MM.1S (cell line): ENCODE measurements at places on chromosomes 1 and 21.
A peak's percentile ranks its signal among the peaks of the same experiment; 100 is the strongest.

DNA sequence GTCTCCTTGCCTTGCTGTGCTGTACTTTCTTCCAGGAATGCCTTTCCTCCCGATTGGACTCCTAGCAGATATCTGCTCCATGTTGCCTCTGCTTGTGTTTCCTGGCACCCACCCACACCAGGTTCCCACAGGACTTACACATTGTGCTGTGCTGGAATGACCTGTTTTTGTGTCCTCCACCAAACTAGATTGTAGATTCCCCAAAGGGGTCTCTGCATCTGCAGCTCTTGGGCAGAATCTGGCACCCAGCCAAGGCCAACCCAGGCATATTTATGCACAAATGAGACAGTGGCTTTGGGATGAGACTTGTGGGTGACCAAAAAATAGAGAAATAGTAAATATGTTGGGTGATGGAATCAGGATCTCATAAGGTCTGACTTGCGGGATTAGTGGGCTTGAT is 278.2 kb downstream of the RRAGC start:
- no peak for DNase-seq

DNA sequence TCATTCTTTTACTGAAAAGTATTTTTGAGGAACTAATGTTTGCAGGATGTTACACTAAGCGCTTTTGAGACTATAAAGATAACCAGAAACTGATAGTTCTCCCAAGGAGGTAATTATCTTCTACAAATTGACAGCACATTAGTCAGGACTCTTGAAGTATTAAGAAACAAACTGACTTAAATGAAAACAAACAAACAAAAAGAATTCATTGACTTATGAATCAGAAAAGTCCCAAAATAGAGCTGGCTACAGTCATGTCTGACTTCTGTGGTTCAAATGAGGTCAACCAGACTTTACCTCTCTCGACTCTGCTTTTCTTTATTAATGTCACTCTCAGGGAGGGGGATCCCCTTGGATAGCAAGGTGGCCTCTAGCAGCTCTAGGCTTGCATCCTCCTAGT is 296.8 kb downstream of the TPR start:
- no peak for DNase-seq

- DNase-seq: no peak
Measured at GRCh38 chr1:160494620-160495019, 28.4 kb downstream of the SLAMF6 start.

- no peak for DNase-seq
Measured at GRCh38 chr1:200281201-200281835, 128.5 kb downstream of the ZNF281 start.

DNA sequence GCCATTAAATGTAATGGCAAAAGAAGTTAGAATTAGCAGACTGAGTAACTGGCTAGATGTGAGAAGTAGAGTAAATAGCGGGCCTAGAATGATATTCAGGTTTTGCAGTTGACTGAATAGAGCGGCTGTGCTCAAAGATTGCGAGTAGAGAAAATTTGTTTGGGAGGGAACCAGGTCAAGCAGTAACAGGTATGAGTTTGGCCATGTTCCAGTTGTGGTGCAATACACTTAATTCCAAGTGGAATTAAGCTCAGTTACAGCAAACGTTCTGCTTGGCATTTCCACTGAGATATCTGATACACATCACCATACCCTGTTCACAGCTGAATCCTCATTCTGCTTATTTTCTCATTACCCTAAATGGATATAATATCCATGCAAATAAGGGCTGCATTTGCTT is 1382.9 kb downstream of the MRPL39 start:
- DNase-seq: no peak

DNA sequence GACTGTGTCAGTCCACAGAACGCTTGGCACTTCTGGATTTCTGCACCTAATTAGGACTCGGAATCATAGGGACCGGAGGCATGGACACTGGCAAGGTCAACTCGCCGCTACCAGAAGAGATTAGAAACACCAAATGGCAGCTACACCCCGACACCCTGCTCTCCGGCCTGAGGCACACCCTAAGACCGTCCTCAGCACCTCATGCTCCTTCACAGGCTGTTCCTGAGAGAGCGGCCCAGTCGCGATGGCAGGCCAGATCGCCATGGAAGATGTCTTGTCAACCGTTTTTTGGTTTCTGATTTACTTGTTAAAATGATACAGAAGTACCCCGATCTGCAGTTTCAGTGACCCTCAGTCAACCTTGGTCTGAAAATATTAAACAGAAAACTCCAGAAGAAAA is 46.8 kb downstream of the NPHP4 start:
- no peak for DNase-seq

- DNase-seq: no peak
Measured at GRCh38 chr1:161439280-161440232, 65.7 kb upstream of the FCGR2A start.

DNA sequence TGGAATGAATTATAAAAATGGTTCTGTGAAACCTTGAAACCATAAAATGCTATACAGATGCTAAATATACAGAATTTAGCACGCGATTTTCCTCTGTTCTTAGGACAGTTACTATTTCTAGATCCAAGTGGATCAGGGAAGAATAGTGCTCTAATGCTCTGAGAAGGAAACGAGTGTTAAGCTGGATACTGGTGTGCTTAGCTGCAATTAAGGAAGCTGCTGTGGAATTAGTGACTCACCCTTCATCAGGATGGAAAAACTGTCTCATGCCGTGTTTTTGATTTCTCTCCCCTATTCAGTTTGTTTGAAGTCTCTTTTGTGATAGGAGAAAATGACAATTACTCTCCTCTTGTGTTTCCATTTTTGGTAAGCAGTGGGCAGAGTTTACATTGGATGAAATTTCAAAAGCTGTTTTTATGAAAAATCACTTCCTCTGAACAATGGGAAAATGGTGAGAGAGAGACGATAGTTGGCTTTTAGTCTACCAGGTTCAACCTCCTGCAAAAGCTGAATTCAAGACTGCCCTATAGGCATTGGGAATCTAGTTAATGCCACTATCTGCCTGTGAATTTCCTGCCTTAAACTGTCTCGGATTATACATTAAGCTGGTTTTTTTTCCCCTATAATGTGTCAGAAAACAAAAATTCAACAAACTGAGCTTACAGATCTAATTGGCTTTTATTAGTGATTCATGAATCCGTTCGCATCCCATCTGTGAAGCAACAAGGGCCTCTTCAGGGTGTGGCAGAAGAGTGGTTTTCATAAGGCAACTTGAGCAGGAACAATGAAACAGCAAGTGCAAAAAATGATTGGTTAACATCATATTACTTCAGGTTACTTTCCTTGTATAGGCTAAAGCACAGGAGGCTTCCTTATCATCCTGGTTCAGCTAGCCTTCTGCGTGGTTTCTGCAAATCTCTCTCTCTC is 179.8 kb downstream of the ST6GALNAC3 start:
- no peak for DNase-seq

DNA sequence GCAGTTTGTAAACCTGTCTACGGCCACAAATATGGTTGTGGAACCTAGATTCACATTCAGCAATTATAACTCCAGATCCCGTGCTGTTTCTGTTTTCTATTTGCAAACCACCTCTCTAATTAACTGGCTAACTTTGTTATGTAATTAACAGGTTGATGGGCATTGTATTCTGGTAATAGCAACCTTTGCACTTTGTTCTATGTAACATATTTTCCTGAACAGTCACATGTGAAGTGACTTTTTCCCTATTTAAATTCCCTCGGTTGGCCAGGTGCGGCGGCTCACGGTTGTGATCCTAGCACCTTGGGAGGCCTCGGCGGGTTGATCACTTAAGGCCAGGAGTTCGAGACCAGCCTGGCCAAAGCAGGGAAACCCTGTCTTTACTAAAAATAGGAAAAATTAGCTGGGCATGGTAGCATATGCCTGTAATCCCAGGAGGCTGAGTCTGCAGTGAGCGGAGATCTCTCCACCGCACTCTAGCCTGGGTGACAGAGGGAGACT is 1.4 kb downstream of the ACADM start:
- peak; percentile 17 for DNase-seq

GRCh38 chr1:100703716-100704115 is 15.8 kb upstream of the VCAM1 start:
- no peak for DNase-seq

- DNase-seq: no peak
Measured at GRCh38 chr1:209839875-209840546, 12.2 kb downstream of the UTP25 start.

- DNase-seq: no peak
Measured at GRCh38 chr1:147837129-147837963, 65.2 kb upstream of the GJA8 start.

- DNase-seq: peak; percentile 45
Measured at GRCh38 chr1:198157847-198158725, 1.3 kb downstream of the NEK7 start.

DNA sequence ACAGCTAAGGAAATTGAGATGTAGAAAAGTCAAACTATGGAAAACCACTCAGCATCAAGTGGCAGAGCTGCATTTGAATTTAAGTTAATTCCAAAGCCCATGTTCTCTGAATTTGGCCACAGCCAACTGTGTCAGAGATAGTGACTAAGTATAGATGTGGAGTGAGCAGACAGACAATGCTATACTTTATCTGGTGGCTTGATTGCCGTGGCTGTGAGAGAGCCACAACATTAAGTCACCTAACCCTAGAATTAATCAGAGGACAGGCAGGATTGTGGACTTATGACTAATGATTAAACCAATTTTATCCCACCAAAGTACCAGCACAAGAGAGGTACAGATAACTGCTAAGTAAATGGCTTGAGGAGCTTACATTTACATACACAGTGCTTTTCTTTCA is 209.8 kb downstream of the TPR start:
- DNase-seq: no peak

DNA sequence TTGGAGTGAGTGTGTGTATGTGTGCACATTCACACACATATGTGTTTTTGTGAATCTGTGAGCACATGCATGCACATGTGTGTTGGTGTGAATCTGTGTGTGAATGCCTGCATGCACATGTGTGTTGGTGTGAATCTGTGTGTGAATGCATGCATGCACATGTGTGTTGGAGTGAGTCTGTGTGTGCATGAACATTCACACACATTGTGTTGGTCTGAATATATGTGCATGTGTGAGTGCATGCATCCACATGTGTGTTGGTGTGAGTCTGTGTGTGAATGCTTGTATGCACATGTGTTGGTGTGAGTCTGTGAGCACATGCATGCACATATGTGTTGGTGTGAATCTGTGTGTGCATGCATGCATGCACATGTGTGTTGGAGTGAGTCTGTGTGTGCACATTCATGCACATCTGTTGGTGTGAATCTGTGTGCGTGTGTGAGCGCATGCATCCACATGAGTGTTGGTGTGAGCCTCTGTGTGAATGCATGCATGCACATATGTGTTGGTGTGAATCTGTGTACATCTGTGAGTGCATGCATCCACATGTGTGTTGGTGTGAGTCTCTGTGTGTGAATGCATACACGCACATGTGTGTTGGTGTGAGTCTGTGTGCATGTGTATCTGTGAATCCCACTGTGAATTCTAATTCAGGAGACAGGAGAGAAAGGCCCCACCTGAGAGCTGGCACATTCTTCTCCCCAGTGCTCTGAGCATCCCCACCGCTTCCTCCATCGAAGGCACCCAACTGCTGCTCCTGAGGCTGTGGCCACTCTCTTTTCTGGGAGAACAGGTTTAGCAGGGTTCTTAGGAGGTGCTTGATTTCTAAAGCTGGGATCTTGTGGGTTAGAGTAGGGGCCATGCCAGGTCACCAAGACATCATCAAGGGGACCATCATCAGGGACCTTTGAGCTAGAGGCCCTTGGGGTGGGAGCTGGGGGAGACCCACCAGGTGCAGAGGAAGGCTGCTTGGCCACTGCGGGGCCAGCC is 117.5 kb upstream of the ARHGEF16 start:
- no peak for DNase-seq

- no peak for DNase-seq
Measured at GRCh38 chr1:156629823-156630449, 10.7 kb downstream of the HAPLN2 start.

- DNase-seq: peak; percentile 12
Measured at GRCh38 chr21:37220433-37220980, 46.6 kb downstream of the VPS26C start.

- no peak for DNase-seq
Measured at GRCh38 chr1:78210175-78210574, 164.4 kb downstream of the GIPC2 start.

DNA sequence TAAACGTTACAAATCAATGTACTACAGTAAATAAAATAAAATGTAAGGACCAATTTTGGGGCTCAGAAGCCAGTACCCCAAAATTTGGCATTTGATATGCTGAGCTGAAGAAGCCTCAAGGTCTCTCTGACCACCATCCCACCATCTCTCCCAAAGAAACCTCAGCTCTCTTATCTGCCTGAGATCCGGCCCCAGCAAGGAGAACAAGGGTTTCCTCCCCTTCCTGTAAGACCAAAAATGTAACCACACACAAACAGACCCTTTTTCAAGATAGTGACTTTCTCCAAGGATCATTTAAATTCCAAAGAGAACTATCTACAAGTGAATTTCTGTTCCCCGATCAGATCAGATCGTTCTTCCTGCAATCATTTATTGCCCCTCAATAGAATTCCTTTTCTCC is 68.1 kb upstream of the SLC45A1 start:
- DNase-seq: no peak

DNA sequence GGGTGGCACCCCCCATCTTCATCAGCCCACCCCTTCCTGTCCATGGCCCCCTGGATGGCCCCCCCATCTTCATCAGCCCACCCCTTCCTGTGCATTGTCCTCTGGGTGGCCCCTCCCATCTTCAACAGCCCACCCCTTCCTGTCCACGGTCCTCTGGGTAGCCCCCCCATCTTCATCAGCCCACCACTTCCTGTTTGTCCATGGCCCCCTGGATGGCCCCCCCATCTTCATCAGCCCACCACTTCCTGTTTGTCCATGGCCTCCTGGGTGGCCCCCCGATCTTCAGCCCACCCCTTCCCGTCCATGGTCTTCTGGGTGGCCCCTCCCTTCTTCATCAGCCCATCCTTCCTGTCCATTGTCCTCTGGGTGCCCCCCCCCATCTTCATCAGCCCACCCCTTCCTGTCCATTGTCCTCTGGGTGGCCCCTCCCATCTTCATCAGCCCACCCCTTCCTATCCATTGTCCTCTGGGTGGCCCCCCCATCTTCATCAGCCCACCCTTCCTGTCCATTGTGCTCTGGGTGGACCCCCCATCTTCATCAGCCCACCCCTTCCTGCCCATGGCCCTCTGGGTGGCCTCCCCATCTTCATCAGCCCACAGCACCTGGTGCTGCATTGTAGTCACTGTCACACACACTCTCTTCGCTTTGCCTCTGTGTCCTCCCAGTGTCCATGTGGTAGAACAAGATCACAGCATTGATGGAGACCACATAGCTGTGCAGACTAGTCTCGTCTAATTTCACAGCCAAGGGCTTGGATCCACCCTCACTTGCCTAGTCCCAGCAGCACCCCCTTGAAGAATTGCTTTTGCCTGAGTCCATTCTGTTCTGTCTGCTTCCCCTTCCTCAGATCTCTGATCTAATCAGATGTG is 95.9 kb downstream of the PCBP3 start:
- no peak for DNase-seq

DNA sequence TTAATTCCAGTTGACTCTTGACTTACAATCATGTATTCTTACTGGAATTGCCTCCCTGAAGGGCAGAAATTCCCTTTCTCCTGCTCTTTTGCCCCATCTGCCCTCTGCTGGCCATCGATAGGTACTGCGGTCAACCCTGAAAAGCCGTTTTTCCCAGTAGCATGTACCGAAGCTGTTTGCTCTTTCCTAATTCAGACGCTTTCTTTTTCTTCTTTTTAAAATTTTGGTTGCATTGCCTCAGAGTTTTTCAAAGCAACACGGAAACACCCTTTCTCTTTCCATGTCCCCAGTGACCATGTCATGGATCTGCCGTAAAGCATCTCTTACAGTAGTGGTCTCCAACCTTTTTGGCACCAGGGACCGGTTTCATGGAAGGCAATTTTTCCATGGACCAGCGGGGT is 164.2 kb upstream of the C1orf21 start:
- DNase-seq: peak; percentile 50
